CD4-positive, alpha-beta T cell treated with Interleukin-12 subunit alpha and Interleukin-12 subunit beta, for 1 hour (primary cell): ENCODE measurements at places on chromosomes 1 and 21.

GRCh38 chr1:44924835-44925464 is 61.4 kb downstream of the EIF2B3 start:
- DNase-seq: no peak

DNA sequence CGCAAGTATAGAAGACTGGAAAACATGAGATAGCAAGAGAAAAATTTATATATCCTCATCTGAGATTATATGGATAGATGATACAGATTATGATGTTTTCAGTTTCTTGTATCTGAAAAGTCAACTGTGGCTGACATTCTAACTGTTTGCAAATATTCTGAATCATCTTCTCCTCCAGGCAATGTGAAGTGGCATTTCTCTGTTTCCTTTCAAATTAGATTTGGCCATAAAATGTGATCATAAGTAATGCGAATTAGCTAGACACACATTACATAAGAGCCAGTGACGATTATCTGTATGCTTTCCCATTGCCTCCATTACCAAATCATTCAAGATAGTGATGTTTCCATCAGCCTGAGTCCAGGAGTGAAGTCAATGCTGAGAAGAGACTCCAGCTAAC is 265.2 kb downstream of the BRINP3 start:
- DNase-seq: no peak

DNA sequence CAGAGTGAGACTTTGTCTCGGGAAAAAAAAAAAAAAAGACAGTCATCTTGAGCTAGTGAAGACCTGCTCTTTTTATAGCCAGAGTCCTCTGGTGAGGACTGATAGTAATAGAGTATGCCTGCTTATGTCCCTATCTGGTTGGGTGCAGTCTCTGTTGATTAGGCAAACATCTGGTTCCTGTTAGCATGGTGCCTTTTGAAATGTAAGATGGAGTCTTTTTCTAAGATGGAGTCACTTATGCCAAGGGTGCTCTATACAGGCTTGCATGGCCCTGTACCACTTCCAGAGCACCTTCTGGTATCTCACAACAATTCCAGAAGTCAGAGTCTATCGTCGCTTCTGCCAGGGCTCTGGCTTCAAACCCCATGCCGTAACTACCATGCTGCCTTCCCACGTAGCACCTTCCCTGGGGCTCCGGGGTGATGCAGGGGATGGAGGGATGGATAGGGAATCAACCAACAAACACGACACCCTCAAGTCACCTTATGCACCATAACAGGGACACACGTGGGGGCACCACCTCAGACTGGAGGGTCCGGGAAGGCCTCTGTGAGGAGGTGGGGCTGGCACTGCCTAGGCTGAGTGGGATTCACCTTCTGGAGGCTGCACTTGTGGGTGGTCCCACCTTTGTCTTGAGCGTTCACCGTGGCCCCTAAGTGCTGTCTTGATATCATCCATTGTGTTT is 11.6 kb upstream of the PADI6 start:
- no peak for DNase-seq

DNA sequence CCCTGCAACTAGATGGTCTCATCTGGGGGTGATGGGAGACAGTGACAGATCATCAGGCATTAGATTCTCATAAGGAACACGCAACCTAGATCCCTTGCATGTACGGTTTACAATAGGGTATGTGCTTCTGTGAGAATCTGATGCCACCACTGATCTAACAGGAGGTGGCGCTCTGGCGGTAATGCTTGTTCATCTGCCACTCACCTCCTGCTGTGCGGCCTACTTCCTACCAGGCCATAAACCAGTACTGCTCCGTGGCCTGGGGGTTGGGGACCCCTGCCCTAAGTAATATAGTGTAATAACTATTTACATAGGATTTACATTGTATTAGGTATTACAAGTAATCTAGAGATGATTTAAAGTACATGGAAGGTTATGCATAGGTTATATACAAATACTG is 134.9 kb downstream of the CLEC20A start:
- DNase-seq: no peak

DNA sequence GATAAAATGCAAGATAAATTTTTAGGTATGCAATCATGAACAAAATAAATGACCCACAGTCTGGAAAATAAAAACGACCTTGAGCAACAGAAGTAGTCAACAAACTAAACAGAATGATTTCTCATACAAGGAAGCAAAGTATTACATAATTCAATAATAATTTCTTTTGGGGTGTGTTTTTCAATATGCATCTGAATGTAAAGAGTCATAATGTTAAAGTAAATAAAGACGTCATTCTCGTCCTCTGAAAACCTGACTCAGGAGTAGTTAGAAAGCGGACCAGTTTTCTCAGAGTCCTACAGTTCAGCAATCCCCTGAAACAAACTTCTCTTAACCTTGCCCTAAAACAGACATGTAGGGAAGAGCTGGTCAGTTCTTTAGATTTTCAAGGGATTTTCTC is 18.6 kb downstream of the CDC42BPA start:
- DNase-seq: no peak

GRCh38 chr1:48524892-48525467 is 53.0 kb upstream of the SPATA6 start:
- no peak for DNase-seq

- DNase-seq: no peak
These were observed 88.1 kb upstream of the SPATA6 start for GRCh38 chr1:48560116-48560515.

- no peak for DNase-seq
These were observed 18.6 kb upstream of the FBXO28 start for GRCh38 chr1:224095339-224095738.

GRCh38 chr1:6827079-6827478 is 41.8 kb downstream of the CAMTA1 start:
- DNase-seq: no peak

DNA sequence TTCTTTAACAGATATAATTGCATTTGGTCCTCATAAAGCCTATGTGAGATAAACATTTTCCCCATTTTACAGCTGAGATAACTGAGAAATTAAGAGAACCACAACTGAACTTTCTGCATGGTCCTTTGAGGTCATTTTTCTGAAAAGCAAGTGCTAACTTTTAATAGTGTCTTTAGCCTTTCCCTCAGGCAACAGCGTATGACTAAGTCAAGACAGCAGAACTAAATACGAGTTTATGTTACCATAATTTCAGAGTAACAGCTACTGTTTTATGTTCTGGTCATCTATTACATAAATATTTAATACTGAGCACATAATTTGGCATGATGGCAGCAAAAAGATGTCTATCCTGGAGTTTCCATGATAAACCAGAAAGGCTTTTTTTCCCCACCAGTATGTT is 95.6 kb downstream of the OLFML2B start:
- DNase-seq: no peak

DNA sequence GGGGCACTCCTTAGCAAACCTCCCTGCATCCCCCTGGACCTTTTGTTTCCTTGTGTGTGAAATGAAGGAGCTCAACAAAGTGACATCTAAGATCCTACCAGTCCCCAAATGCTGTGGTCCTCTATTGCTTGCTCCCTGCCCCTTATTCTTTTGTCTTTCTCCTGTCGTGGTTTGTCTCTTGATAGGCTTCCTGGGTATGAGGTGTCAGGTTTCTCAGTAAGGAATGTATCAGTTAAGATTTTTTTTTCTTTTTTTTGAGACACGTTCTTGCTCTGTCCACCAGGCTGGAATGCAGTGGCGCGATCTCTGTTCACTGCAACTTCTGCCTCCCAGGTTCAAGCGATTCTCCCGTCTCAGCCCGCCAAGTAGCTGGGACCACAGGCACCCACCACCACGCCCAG is 16.8 kb downstream of the CNIH3 start:
- no peak for DNase-seq

DNA sequence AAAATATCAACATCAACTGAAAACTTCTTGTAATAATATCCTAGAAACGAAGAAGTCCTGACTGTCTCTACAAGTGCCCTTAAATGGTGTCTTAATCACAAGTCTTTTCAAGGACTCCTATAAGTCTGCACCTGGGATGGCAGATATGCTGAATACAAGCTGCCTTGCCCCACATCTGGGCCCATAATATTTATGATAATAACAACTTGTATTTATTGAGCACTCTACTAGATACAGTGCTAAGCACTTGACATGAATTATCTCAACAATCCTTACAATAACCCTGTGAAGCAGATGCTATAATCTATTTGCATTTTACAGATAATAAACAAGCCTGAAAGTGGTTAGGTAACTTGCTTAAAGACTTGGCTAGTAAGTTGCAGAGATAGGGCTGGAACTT is 78.0 kb upstream of the ZNF648 start:
- DNase-seq: no peak

DNA sequence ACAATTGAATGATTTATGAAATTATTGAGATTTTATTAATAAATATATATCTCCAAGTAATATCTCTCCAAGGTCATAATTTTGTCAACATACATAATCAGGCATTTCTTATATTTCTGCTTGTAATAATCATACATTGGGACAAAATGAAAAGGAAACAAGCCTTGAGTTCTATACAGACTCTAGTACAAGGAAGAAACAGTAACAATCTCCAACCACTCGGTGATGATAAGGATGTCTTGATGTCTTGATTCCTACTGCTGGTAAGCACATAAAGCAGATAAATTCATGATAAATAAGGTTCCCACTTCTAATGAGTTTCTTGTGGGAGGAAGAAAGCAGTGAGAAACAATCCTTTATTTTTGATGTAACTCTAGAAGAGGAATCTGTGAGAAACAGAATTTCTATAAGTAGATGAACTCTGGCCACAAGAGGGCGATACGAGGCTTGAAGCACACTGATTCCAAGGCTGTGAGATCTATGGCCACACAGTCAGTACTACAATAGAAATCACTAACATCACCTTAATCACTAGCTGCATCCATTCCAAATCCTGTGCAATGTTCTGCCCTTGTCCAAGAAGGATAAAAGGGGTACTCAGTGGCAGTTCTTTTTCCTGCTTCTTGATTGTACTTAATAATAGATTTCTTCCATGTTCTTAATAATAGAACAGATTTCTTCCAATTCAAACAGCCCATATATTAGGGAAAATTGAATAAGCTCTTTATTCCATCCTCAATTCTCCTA is 41.4 kb upstream of the LRRC8B start:
- peak; percentile 79 for DNase-seq

DNA sequence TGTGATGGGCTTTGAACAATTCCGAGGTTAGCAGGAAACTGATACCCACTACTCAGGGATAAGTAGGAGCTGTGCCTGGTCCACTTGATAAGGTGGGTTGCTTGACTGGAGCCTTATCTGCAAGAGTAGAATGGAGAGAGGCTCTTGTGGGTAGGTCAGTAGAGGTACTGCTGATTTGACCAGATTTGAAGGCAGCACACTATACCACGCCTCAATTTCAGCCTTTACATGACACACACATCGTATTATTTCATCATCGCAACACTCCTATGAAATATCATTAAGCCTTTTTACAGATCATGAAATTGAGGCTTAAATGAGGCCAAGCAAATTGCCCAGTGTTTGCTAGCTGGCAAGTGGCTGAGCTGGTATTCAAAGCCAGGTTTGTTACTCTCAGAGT is 69.6 kb downstream of the KCNJ15 start:
- DNase-seq: no peak

- no peak for DNase-seq
These were observed 6.0 kb downstream of the S100B start for GRCh38 chr21:46598581-46599572.
